ENCODE measurements at places on chromosomes 3 and 15.

- DNase-seq, result no peak
These were observed 71.2 kb upstream of the SOX14 start for GRCh38 chr3:137692803-137693431.

GRCh38 chr3:88954853-88955252 is 152.6 kb upstream of the EPHA3 start:
- no peak for DNase-seq

DNA sequence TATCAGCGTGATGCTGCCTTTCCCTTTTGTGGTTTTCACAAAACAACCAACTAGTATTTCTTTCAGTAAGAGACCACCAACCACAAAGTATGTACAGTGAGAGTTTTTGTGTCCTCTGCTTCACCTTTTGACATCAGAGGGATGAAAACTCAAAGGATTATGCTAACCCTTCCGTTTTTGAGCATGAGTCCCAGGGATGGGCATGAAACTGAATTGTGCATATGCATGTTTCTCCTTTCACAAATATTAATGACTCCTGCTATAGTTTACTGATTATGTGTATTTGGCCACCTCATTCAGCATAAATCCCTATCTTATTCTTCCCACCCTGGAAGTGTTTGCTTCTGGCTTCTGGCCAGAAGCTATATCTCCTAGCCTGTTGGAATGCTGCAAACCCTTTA is 59.2 kb downstream of the RSRC1 start:
- DNase-seq, result no peak

GRCh38 chr15:45137703-45138102 is 7.9 kb downstream of the DUOX1 start:
- no peak for DNase-seq

- no peak for DNase-seq
These were observed 33.4 kb downstream of the SLCO3A1 start for GRCh38 chr15:91886878-91887277.

DNA sequence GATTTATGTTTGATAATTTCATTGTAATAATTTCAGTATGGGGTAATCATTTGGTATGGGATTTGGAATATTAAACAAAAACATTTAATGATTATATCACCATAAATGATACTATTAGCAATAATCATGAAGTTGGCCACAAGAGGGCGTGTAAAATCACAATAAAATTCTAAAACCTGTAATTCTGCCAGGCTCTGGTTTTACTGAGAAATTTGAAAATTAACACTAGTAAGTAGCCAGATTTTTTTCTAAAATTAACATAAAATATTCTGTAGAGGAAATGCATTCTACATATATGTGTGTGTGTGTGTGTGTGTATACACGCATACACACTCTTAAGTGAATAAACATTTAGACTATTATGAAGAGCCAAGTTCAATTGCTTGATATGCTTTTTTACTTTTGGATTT is 40.5 kb downstream of the FEZF2 start:
- DNase-seq, result no peak

DNA sequence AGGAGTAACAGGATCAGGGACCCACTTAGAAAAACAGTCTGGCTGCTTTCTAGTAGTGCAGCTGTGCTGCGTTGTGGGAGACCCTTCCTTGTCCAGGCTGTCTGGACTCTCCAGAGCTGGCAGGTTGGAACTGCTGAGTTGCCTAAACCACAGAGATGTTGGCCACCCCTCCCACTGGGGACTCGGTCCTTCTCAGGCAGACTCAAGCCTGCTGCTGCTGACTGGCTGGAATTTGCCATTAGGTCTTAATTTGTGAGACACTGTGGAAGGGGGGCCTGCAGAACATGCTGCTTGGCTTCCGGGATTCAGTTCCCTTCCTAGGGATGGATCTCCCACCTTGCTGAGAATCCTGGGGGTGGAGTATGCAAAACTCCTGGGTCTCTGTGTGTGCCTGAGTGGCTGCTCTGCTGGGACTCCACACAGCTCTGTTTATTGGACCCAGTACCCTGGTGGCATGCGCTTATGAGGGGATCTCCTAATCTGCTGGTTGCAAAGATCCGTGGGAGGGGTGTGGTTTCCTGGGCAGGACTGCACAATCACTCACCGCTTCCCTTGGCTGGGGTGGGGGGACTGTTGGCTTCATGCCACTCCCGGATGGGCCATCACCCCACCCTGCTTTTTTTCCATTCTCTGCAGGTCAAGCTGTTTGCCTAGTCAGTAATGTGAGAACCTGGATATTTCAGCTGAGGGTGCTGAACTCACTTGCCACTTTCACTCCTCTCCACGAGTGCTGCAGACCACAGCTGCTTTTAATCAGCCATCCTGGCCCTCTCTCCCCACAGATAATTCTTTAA is 150.5 kb downstream of the CFAP20DC start:
- DNase-seq, result no peak

GRCh38 chr3:27166888-27167287 is 202.3 kb downstream of the NEK10 start:
- peak; percentile 98 for DNase-seq

DNA sequence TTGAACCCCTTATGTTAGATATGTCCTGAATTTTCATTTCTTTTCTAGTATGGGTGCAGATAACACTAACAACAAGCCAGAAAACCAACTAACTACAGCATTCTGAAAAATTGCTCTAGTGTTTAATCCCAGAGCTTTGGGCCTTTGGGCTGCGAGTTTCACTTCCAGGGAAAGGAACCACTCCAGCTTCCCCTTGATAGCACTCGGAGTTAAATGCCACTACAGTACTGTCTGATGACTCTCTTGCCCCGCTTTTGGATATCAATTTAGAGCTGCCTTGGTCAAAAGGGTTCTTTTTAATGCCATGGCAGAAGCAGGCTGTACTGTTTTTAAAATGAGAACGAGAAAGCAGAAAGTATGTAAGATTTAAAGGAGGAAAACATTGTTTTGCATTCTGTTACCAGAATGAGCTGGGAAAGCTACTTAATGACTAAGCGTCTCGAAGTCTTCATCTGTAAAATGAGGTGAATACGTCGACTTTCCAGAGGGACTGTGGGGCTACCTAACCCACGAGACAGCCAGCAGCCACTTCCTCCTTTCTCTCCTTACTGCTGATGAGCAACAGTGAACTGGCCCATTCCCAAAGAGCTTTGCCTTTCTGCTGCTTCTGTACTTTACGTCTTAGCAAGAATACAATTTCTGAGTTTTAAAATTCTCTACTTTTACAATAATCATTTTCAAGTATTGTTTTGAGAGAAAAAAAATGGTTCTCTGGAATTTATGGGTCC is 299.3 kb upstream of the LYSMD4 start:
- DNase-seq, result no peak

DNA sequence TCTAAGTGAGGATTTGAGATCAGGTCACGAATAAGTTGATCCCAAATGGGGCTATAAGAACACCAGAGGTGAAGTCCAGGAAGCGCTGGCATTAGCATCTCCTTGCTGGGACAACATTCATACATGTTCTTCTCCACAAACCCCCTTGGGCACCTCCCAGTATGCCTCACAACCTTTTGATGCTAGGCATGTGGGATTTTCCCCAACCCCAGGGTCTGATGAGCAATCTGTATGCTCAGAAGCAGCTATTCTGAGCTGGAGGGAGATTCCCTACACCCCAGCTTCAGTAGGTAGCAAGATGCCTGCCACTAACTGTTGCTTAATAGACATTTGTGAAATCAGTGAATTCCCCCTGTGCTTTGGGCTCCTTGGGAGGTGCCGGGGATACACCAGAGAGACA is 32.2 kb downstream of the SLC6A11 start:
- DNase-seq, result no peak

GRCh38 chr15:62066663-62067447 is at the start of gene C2CD4A:
Gene C2CD4A (plus strand): TSS chr15:62066977. CDS start chr15:62067614, 637 bp downstream.
- DNase-seq, result no peak

GRCh38 chr3:72265256-72266015 is 480.5 kb upstream of the PROK2 start:
- no peak for DNase-seq

GRCh38 chr3:45974686-45975085 is 20.9 kb downstream of the FYCO1 start:
- no peak for DNase-seq

GRCh38 chr15:30870681-30871080 is 33.0 kb upstream of the FAN1 start:
- DNase-seq, result no peak

GRCh38 chr3:134373271-134374104 is 759 bp downstream of the AMOTL2 start:
- peak; percentile 76 for DNase-seq

GRCh38 chr15:80031841-80032240 is 27.6 kb upstream of the ZFAND6 start:
- no peak for DNase-seq

GRCh38 chr3:12427551-12427950 is 56.7 kb upstream of the TSEN2 start:
- DNase-seq, result no peak

GRCh38 chr3:106850437-106850836 is 526.8 kb upstream of the CCDC54 start:
- DNase-seq, result no peak

GRCh38 chr15:99708563-99708962 is 24.7 kb downstream of the LYSMD4 start:
- DNase-seq, result peak; percentile 75

GRCh38 chr3:57961177-57961827 is 46.9 kb upstream of the FLNB start:
- DNase-seq, result no peak

- DNase-seq, result no peak
These were observed 30.7 kb upstream of the ST3GAL6 start for GRCh38 chr3:98732286-98733052.

DNA sequence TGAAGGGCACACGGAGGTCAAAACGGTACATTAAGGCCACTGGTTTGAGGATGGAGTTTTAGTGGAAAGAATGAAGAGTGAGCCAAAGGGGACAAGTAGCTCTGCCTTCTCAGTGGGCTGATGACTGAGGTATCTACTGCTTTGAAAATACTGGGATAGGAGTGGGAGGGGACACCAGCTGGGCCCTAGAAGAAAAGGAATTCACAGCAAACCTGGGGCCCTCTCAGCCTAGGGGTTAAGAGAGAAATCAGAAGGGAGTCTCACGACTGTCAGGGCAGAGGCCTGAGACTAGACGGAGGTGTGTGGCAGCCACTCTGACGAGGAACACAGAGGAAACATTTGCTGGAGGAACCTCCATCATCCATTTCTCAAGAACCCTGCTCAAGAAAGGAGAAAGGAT is 75.1 kb downstream of the TNIK start:
- DNase-seq, result no peak

DNA sequence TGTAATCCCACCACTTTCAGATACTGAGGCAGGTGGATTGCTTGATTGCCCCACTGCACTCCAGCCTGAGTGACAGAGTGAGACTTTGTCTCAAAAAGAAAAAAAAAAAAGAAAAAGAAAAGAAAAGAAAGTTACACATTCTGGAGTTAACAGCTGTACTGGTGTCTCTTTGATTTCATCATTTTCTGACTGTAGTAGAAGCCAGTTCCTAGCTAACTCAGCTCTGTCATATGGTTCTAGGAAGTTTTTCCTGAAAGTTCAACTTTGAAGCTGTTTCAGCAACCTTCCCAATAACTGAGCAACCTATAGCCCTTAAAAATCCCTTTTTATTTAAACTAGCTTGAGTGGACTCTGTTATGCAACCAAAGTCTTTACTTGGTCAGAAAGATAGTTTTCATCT is 104.6 kb upstream of the STRIT1 start:
- no peak for DNase-seq

GRCh38 chr3:197300361-197300760 is 1.9 kb upstream of the DLG1 start:
- DNase-seq, result no peak

DNA sequence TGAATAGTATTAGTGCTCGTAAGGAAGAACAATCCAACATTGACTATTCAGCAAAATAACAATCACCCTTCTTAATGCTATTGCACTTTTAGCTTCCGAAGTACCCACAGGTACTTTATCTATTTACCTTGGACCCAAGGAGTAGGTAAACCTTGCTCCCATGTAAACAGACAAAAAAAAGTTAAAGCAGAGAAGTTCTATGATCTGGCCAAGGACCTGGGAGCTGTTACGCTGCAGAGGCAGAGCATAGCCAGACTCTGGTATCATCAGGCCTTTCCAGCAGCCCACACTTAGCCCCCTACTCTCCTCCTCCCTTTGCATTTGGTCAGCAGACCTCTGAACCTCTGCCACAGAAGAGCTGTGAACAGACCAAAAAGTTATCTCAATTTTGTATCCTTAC is 130.3 kb upstream of the TPM1 start:
- DNase-seq, result no peak

DNA sequence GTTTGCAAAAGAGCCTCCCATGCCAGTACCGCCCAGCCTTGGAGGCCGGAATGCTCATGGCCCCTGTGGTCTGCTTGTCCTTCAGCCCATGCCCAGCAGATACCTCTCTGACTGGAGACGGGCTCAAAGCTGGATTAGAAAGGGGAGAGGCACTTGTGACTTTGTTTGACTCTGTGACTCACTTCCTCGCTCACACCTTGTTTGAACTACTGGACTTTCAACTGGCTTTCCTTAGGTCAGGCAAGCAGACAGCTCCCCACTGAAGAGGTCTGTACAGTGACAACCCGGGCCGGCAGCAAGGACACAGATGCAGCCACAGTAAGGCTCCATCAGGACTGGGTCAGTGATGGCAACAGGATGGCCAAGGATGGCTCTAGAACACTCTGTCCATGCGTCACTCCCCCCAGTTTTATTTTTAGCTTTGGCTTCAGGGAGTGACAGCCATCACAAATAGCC is 98.6 kb upstream of the ABHD17C start:
- DNase-seq, result no peak

GRCh38 chr15:33204087-33204486 is 9.6 kb upstream of the FMN1 start:
- no peak for DNase-seq

- DNase-seq, result no peak
These were observed 362.0 kb upstream of the TMCO5A start for GRCh38 chr15:37572401-37572800.

DNA sequence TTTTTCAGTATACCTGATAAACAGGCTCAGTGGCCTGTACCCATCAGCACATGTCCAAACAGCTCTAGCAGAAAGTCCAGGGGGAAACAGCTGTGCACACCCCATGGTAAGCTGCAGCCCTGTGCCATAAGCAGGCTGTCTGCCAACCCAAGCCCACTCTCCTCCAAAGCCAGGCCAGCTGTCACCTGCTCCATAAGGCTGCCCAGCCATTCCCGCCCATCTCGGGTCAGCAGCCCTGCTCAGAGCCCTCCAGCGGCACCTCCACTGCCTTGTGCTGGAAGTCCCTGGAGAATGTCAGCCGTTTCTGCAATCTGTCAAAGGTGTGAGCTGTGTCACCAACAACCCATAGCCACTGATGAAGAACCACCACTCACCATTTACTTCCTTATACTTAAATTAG is 82.0 kb downstream of the NTRK3 start:
- no peak for DNase-seq

- no peak for DNase-seq
These were observed 101.1 kb downstream of the CMSS1 start for GRCh38 chr3:99918715-99919114.

DNA sequence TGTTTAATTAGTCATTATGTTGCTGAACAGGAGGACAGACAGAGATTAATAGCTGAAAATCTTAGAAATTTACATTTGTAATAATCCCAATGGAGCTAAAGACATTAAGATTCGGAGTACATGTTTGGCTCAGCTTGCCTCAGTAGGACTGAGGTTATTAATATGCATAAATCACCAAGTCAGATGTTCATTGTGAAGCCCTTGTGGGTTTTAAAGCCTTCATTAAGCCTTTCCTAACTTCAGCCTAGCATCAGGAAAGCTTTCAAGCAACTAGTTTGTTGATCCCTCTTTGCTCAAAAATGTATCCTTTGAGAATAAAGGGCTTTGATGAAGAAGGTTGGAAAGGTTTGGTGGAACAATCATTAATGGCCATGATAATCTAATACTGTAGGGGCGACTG is 178.2 kb upstream of the CGNL1 start:
- DNase-seq, result no peak

Data from GM04504 (cell line).